NCI-H510A treated with DMSO at 0.1 percent for 48 hours (cell line): ENCODE measurements at places on chromosomes 5 and 9.

DNA sequence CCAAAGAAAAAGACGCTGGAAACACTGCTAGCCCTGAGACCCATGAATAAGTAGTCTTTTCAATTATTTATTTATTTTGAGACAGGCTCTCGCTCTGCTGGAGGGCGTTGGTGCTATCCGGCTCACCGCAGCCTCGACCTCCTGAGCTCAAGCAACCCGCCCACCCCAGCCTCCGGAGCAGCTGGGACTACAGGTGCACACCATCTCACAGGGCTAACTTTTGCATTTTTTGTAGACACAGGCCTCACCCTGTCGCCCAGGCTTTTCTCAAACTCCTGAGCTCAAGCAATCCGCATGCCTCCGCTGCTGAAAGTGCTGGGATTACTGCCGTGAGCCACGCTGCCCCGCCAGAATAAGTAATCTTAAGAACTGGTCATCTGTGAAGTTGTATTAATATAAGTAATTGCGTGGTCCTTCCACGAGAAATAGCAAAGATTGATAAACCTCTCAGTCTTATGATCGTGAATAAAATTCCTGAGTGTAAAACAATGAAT lies 1.6 kb downstream of the ANXA2R start:
- no peak for DNase-seq

GRCh38 chr9:137818286-137818685 lies 59.3 kb upstream of the CACNA1B start:
- DNase-seq = no peak

DNA sequence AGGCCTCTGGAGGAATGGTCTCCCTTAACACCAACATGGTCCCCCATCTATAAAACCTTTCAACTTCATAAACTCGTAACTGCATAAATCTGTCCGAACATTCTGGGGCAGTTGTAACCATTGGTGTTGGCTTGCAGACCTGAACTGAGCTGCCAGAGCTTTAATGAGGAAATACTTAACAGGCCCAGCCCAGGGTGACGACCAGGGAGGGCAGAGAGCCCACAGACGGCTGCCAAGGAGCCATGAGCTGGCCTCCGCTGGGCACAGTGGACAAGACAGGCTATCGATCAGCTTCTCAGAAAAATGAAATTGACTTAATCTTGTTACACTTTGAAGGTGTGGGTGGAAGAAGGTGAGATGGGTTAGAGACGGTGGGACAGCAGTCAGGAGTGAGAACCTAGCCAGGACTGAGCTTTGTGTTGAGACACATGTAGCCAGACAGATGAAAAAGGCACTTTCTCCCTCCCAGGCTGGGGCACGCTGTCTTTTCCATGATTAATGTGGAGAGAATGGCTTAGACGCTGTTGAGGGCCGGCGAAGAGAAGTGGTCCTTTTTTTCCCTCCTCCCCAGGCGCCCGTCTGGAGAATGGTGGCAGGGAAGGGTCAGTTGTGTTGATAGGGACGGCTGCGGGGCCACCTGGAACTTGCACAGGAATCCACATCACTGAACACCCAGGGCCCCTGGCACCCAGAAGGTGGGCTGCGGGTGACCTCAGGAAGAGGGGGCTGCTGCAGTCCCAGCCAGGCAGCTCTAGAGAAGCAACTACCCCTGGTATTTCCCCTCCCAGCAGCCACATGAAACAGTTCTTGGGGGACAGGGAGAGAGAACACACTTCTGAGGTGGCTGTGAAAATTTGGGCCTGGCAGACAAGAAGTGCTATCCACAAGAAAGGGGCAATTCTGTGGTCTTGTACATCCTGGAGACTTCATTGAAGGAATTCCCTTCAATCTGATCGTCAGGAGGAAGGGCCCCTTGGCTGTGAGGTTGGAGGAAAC lies 27.3 kb upstream of the TCOF1 start:
- no peak for DNase-seq

DNA sequence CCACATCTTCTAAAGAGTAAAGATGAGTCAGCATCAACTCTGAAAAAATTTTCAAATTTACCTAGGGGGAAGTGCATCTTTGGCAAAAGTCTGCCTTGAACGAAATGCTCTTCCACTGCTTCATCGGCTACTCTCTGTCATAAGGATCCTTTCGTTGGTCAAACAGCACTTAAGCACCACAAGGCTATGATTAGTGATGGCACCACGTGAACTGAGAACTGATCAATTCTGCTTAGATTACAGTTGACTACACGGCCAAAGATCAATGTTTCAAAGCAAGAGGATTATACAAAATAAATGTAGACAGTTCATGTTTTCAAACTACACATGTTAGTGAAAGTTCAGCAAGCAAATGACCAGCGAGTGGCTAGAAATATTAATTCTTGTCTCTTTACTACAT lies 9.4 kb downstream of the JAKMIP2 start:
- DNase-seq = no peak

DNA sequence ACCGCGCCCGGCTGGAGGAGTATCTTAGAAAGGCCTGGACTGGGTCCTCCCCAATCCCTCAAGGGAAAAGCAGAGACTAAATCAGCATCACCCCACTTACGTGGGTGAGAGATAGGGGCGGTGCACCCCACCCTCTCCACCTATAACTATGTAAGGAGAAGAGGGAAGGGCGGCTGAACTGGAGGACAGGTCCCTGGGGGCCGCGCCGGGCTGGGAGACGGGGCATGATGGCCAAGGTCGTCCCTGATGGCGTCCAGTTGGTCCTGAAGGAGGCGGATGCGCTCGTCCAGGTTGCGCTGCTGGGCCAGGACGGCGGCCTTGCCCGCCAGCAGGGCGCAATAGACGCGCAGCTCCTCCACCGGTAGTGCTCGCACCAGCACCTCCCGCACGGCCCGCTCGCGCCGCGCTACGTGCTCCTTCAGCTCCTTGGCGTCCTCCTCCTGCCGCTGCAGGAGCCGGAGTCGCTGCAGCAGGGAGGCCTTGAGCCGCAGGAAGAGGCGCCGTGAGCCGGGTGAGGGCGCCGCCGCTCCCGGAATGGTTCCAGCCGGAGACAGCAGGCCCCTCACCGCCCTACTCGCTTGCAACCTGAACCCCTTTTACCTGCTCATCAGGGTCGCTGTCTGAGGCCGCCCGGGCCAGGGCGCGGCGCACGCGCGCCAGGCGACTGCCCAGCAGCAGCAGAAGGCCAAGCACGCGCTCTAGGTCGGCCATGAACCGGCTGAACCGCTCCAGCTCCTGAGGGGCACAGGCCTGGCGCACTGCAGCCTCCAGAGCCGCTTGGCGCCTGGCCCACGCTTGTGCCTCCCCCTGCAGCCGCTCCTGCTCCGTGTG lies 7.6 kb downstream of the SHROOM1 start:
- no peak for DNase-seq

DNA sequence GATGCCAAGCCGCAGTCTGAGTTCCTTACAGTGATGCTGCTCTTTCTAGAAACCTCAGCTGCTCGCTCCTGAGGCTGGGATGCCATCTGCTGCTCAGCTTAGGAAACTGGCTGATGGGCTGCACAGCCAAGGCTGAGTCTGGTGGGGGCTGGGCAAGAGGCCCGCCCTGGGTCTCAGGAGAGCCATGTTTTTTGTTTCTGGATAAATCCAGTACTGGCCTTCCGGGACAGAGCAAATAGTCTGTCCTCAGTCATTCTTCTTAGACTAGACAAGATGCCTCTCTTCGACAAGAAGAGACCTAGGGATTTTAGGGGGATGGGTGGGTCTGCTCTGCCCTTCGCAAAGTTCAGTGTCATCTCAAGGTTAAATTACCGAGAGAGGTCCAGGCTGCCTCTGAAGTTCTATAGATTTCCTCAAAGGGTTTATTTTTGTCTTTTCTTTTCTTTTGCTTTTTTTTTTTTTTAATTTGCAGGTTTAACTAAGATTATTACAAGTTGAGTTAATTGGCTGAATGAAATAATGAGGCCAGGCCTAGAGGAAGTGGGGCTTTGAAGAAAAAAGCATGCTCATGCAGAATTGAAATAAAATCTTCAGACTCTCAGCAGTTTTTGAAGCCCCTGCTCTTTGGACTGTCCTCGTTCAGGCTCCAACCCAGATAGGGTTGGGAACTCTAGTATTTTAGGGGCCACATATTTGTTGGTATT lies 30.6 kb upstream of the MATR3 start:
- peak; percentile 81 for DNase-seq

DNA sequence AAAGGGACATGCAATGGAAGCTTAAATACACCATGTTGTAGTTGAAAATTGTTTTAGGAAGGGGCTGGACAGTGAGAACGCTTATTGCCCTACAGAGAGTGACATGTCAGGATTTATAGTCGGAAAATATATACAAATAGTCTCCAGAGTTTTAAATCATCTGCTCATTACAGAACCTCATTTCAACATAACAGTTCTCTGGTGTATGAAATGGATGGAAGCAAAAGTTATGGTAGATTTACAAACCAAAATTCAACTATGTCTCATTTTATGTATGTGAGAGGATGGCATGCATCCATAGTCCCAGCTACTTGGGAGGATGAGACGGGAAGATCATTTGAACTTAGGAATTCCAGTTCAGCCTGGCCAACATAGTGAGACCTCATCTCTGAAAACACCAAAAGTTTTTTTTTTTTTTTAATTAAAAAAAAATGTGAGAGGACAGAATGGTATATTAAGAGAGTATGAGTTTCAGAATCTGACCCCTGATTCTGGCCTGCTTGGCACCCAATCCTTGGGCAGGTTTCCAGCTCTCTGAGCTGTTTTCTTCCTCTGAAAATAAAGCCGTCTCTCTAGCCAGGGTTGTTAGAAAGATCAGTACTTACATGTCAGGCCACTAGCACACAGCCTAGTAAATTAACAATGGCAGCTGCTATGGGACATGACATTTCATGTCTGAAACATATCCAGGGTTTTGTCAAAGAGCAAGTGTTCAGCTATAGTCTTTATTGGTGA lies 40.1 kb downstream of the IQGAP2 start:
- no peak for DNase-seq

- no peak for DNase-seq
These were observed 129.4 kb upstream of the RASA1 start for GRCh38 chr5:87138091-87138805.

DNA sequence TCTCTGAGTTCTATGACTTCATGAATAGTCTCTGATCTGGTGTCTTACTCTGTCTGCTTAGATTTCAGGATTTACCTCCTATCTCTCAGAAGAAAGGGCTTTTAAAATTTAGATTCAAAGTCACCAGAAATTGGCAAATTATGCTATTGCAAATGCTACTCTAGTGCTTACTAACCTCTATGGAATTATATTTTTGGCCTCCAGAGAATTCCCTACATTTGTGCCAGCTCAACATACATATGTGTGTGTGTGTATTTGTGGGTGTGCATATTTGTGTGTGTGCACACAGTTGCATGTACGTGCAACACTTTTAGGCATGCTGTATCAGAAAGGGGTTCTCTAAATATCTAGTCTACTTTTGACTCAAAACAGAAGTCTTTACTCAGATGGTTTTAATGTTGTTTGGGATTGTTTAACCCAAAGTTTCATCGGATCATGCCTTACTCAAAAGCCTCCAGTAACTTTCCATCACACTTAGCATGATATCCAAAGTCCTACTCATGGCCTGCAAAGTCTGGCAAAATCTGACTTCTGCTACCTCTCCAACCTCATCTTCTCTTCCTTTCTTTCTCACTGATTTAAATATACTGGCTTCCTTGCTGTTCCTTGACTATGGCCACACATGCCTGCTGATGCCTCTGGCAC lies 147.6 kb upstream of the NR3C1 start:
- no peak for DNase-seq

DNA sequence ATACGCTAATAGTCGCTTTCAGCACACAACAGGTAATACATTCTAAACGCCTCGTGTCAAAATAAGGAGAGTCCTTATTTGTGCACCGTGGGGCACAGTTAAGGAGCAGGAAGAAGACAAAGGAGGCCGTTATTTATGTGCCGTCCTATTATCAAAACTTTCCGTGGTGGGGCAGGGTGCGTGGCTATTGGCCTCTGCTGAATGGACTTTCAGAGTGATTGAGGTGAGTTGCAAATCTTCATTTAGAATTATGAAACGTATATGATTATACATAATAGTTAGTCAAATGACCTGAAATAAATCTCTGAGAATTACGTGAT lies 833 bp downstream of the C5orf24 start:
- DNase-seq = peak; percentile 26

DNA sequence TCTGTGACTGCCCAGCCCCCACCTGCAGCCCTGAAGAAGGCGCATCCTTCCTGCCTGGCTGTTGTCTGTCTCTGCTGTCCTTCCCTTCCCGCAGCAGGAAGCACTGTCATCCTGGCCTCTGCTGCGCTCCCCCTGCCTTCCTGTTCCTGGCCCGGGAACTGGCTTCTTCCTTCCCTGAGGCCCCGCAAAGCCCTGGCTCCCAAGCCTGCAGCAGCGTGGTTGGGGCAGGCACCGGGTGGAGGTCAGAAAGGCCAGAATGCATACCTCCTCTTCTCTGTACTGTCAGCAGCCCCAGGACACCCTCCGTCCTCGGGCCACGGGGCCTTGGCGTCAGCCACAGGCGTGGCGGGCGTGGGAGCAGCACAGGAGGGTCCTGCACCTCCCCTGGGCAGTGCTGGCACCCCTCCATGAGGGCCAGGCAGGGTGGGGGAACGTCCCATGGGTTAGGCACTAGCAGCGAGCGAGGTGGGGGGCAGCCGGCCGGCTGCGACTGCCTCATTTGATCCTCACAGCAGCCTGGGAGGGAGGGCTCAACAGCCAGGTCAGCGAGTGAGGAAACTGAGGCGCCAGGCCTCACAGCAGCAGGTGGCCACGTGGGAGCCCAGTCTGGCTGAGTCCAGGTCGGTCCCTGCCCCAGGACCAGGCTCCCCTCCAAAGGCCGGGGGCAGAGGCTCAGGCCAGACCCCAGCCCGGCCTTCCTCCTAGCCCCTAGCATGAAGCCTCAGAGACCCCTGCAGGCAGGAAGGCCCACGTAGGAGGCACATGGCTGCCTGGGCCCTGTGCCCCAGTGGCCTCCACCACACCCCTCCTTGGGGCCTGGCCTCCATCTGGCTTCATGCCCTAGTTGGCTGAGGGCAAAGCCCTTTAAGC lies 9.4 kb downstream of the FLT4 start:
- DNase-seq = no peak
